CD4-positive, alpha-beta T cell treated with Interleukin-6 at 100 ng/mL for 8 hours (primary cell): ENCODE measurements at places on chromosomes 6 and 20.
A peak's percentile ranks its signal among the peaks of the same experiment; 100 is the strongest.

DNA sequence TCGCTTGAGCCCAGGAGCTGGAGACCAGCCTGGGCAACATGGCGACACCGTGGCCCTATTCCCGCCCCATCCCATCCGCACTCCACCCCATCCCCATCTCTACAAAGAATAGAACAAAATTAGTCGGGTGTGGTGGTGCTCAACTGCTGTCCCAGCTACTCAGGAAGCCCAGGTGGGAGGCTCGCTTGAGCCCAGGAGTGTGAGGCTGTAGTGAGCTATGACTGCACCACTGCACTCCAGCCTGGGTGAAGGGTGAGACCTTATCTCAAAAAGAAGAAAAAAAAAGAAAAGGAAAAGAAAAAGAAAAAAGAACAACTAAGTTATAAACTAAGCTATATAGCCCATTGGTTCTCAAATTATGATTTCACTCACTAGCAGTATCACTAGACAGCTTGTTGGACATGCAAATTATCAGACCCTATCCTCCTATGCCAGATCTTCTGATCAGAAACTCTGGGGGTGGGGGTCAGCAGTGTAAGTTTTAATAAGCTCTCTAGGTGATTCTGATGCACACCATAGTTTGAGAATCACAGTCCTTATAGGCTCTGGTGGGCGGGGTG, 491 bp upstream of the ITCH start:
- no peak for DNase-seq

DNA sequence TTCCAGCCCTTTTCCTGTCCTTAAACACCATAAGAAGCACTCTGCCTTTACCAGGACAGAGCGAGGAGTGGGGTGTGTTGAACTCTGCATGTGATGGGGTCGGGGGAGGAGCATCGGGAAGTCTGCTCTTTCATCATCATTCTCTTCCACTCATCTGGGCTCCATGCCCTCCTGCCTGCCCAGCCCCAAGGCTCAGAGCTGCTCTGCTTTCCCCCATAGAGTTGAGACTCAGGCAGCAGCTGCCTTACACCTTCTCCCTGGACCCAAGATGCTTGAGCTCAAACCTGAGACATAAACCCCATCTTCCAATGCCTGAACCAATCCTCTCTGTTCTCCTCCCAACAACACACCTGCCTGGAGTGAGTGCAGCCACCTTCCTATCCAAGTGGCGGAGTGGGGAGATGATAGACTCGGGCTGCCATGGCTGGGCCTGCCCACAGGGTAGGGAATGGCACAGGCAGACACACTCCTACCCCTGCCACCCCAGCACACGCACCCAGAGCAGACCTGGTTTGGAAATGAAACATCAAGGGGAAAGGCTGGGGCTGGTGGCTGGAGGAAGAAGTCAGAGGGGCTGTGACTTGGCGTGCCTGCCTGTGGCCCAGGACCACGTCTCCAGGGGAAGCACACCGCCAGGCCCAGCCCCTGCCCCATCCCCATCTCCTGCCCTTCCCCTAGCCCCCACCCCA, 28.4 kb downstream of the TFEB start:
- no peak for DNase-seq

DNA sequence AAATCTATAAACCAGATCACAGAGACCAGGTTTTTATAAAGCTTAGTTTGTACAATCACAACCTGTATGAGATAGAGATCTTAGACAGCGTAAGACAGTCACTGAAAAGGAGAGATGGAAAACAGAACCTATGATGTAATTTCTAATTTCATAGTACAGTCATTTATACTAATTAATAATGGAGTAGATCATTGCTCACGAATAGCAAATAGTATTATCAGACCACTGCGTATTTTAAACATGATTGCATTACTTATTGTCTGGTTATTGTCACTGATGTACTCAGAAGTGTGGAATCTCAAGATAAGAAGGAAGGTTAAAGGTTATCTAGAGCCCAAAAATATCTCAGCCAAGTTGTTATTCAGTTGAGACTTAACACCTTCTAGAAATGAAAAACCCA, 115.6 kb downstream of the KHDC1L start:
- DNase-seq, result no peak

DNA sequence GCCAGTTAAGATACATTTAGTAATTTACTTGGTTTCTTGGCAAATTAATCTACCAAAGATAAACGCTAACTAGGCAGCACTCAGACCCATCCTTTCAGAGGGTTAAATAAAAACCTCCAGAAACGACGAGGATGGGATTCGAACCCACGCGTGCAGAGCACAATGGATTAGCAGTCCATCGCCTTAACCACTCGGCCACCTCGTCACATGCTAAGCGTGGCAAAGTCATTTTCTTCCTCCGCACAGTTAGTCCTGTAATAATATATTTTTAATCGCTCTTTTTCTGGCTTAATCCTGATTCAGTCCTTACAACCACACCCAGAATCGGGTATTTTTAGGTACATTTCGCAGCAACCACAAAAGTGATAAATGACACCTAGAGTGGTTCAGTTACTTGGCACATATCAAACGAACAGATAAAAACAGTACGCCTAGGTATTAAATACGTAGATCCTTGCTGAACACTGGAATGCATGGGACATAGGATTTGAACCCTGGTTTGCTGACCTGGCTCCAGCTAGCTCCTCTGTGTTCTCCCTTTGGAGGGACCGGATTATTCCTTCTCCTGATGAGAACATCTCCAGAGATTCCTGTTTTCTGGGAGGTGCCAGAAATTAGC, 71.6 kb downstream of the GPX5 start:
- DNase-seq, result no peak

DNA sequence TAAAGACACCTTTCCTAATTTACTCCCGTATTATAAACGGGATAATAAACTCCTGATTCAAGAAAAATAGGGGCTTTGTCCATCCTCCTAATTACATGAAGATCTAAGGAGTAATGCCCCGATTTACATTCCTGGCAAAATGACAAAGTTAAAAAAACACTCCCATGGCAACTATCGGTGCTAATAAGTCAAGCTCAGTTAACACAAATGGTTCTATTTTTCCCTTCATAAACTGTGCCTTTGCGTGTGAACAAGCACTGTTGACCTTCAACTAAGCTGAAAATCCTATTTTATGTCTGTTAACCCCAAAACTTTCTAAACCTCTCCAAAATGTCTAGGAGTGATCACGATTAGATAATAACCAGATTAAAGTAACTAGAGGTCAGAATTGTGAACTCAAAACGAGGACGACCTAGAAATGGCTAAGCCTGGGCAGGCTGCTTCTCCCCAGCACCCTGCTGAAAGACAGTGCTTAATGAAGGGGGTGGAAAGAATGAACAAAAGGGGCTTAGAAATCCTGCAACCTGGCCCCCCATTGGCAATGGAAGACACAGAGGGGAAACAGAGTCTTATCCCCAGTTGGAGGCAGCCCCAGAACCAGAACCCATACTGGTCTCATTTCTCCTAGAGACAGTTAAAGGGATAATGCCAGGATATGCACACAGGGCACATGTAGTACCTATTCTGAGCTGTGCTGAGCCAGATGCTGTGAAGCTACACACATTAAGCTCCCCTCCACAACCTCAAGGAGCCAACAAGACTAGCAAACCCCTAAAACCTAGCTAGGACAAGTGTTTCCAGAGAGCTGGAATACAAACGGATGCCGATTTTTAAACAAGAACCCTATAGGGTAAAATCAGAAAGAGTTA, 23.0 kb downstream of the SLC23A2 start:
- DNase-seq, result no peak

GRCh38 chr6:133623065-133623464, 265.8 kb upstream of the TCF21 start:
- DNase-seq, result no peak

DNA sequence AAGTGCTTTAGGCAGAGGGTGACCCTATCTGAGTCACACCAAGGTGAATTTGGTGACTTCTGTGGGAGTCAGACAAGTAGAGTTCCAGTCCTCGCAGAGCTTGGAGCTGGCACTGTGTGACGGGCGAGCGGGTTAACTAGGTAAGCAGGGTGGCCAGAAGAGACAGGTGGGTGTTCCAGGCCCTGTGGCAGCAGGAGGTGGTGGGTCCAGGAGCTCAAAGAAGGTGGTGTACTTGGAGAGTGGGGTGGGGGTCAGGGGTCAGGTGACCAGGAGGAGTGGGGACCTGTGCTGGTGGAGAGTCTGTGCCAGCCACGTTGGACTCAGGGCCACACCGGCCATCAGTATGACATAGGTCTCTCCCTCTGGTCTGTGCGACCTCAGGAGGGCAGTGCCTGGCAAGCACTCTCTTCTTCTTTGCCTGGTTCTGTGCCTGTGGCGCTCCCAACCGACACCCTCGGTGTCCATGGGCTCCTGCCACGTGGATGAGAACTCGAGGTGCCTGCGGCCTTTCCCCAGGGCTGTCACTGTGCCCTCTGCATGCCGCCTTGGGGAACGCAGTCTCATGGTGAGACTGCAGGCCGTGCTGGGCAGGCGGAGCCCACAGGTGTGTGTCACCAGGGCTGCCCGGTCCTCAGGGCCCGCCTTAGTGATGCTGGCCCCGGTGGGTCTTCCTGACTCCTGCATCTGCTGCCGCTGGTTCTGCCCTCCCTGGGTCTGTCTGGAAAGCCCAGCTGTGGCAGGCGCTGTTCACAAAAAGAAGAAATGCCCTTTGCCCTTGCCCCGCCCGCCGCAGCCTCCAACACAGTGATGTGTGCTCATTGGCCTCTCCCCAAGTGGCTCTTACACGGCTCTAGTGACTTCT, 1.6 kb downstream of the MRGBP start:
- DNase-seq, result no peak

GRCh38 chr6:89536231-89536630, 102.3 kb downstream of the LYRM2 start:
- DNase-seq, result no peak

- DNase-seq, result no peak
These were observed 48.1 kb upstream of the MC3R start for GRCh38 chr20:56200456-56200855.

DNA sequence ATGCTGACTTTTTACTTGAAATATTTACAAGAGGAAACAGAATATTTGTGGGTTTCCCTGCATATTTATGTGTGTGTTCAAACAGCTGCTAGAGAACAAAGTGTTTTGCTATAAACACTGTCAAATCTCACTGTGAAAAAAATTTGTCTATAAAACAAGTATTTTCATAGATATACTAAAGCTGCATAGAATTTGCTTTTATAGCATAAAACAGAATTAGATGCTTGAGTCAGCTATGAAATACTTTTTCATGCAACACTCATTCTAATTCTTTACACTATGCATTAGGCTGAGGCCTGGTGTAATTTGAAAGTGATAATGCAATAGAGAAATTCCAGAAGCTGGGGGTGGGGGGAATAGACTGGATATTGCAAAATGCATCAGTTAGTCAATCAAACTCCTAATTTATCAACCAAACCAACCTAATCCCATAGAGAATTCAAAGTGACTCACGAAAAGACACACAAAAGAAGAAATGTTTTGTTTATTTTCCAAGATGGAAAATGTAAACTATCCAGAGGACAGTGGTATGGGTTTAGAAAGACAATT, 148.2 kb downstream of the LAMA2 start:
- DNase-seq, result no peak

DNA sequence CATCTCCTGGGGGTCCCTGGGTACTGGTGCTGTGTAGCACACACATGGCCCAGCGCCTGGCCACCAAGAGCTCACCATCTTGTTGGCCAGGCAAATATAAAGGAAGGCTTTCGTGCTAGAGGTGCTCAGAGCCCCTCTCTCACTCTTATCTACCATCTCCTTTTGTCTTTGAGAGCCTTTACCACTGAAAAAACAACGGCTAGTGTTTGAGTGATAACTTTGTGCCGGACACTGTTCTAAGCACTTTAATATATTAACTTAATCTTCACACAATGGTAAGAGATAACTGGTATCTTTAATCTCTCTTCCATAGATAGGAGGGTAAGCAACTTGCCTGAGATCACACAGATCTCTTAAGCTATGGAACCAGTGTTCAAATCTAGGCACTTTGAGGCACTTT, 21.5 kb upstream of the ARHGAP18 start:
- no peak for DNase-seq

- no peak for DNase-seq
These were observed 33.9 kb downstream of the KIZ start for GRCh38 chr20:21159658-21160380.

GRCh38 chr6:6661684-6662083, 73.2 kb downstream of the LY86 start:
- DNase-seq, result no peak

GRCh38 chr6:5028921-5029320, 25.1 kb upstream of the RPP40 start:
- DNase-seq, result no peak

GRCh38 chr20:62141397-62142251, 1.6 kb downstream of the PSMA7 start:
- no peak for DNase-seq

- DNase-seq, result no peak
These were observed 750.2 kb downstream of the HDGFL1 start for GRCh38 chr6:23319582-23319981.

GRCh38 chr6:108585359-108585758, 24.6 kb downstream of the FOXO3 start:
- no peak for DNase-seq

DNA sequence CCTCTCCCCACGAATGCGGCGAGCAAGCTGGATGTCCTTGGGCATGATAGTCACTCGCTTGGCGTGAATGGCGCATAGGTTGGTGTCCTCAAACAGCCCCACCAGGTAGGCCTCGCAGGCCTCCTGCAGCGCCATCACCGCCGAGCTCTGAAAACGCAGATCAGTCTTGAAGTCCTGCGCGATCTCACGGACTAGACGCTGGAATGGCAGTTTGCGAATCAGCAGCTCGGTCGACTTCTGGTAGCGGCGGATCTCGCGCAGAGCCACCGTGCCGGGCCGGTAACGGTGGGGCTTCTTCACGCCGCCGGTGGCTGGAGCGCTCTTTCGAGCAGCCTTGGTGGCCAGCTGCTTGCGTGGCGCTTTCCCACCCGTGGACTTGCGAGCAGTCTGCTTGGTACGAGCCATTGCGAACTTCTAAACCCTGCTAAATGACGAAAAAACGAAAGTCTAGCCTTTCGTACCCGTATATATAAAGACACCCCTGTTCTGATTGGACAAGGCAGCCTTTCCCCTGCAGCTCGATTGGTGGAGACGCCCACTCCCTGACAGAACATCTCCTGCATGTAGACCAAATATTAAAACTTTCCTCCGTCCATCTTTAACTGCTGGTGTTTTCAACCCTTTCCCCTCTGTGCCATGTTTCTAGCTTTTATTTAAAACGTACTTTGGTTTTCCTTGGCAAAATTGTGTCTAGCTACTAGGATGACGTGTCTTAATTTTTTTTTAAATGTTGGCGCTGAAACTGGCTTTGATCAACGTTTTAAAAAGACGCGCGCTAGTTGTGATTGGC, 109.8 kb downstream of the HFE start:
- DNase-seq, result peak; percentile 91

DNA sequence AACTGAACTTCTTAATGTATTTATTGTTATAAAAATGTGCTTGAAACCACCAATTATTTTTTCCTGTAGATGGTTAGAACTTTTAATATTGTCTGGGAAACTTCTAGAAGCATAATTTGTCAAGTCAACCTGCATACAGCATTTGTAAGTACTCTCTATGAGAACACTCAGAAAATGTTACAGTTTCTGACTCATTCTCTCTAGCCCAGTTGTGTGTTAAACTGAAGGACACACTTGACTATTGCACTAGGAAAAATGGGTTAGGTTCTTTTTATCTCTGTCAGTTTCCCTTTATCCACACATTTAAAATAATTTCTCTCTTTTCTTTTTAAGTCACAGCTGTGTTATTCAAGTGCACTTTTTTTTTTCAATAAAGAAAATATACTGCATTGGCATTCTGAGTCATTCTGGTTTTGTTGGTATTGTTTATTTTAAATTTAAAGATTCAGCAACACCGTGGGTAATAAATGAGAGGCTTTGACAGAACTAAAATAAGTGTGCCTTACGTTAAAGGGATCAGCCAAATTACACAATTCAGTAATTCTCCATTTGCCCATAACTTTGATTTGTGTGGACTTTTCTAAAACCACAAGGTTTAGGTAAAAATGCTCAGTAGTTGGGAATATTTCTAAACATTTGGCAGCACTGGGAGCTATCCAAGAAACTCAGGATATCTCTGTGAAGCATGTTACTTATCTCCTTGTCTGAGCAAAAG, 50.7 kb downstream of the OPN5 start:
- no peak for DNase-seq
